Heart right ventricle (tissue), 16 donors: ENCODE measurements at places on chromosomes 4 and X. TPM values are rescaled to one million over a fixed set of nuclear protein-coding genes. Genes with fewer than 3 reads are reported as not detected.

- no peak for DNase-seq
- no peaks in the 10 kb centered on the region for H3K4me1 ChIP-seq
- no peak overlapping the region for H3K27ac ChIP-seq
- H3K27me3 ChIP-seq = no peaks in the 10 kb centered on the region
Observed at GRCh38 chr4:129138810-129139496, 43.0 kb downstream of the C4orf33 start.

GRCh38 chrX:137746289-137746688, 180.4 kb downstream of the ZIC3 start:
- DNase-seq = no peak
- no peaks in the 10 kb centered on the region for H3K36me3 ChIP-seq
- H3K4me3 ChIP-seq = no peak overlapping the region
- no peak overlapping the region for H3K27ac ChIP-seq

HNRNPH2 gene
- 55.7 TPM for total RNA-seq

DNA sequence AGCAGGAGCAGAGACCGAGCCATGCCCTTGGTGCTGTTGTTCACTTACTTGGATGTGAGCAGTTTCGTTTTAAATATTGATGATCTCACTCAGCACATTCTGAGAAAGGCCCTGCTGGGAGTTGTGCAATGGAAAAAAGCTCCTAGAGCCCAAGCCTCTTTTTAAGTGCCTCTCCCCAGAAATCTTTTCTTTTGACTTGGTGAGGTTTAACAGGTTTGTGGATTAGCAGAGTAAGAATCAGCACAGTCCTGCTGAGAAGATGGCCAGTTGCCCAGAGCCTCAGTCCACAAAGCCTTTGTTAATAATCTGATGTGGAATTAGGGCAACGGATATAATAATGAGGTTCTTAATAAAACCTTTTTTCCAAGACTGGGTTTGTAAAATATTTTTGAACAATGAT, 157.5 kb upstream of the ATP6AP2 start:
- H3K27ac ChIP-seq = no peak overlapping the region
- H3K36me3 ChIP-seq = no peaks in the 10 kb centered on the region
- H3K4me3 ChIP-seq = no peak overlapping the region
- H3K27me3 ChIP-seq = no peaks in the 10 kb centered on the region
- DNase-seq = no peak

- DNase-seq = no peak
- no peak overlapping the region for H3K4me3 ChIP-seq
- H3K36me3 ChIP-seq = no peaks in the 10 kb centered on the region
- peaks cover 40% of the 10 kb centered on the region for H3K4me1 ChIP-seq
- H3K27ac ChIP-seq = peak overlapping the region; percentile 24
- no peaks in the 10 kb centered on the region for H3K27me3 ChIP-seq
Observed at GRCh38 chr4:107858158-107858742, 33.5 kb downstream of the SGMS2 start.
